ENCODE measurements at places on chromosomes 7 and 10.

- DNase-seq: no peak
Observed at GRCh38 chr7:17589671-17590070, 291.2 kb downstream of the AHR start.

DNA sequence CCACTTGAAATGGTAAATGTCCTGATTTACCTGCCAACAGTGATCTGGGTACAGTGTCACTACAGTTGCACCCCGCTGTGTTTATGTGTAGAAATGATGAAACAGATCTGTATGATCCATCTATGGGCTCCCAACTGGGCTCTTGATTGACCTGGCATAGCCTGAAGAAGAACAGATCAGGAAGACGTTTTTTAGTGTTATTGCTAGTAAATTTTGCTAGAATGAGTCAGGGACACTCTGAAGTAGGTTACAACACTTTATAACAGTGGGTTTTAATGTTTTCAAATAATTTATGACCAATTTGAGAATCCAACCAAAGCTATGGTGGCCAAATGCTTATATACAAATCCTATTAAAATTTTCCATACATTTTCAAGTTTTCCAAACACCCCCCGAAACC, 110.3 kb downstream of the DKK1 start:
- no peak for DNase-seq

- no peak for DNase-seq
Observed at GRCh38 chr10:91354166-91355075, 55.7 kb upstream of the HECTD2 start.

GRCh38 chr10:88113232-88113631, 249.8 kb downstream of the PTEN start:
- DNase-seq: no peak

DNA sequence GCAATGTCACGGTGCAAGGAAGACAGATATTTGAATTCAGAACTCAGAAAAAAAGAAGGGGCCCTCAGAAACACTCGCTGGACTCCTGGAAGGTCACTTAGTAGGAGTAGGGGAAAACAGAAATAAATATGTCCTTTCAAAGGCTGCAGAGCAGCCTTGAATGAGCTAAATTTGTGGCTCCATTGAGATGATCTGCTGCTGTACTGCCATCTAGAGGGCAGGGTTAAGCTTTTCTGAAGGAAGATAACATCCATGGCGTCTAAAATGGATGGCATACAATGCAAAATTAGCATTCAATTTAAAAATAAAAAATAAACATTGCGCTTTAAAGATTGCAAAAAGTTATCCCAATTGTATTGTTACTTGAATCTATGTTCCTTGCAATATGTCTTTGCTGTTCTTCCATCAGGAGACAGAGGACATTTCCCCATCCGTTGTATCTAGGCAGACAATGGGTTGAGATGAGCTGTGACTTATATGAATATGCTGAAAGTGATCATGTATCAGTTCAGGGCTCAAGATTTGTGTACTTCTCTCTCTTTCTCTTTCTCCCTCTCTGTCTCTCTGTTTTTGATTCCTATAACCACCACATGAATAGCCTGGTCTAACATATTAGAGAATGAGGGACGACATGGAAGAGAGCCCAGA, 642.2 kb downstream of the SH2D4B start:
- DNase-seq: no peak

DNA sequence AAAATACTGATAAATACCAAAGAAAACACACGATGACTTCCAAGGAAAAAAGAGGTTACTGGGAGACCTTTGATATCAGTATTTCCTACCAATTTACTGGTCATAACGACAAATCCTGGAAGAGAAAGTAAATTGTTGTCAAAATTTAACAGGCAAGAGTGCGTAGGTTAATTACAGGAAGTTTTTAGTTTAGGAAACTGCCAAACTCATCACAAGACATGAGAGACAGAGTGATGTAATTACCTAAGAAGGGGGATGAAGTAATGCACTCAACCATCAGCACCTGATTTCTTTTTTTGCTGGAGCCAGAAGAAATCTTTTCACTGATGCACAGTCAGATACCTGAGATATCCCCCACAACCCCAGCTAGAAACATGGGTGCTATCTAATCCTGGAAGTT, 16.8 kb downstream of the MACC1 start:
- no peak for DNase-seq

DNA sequence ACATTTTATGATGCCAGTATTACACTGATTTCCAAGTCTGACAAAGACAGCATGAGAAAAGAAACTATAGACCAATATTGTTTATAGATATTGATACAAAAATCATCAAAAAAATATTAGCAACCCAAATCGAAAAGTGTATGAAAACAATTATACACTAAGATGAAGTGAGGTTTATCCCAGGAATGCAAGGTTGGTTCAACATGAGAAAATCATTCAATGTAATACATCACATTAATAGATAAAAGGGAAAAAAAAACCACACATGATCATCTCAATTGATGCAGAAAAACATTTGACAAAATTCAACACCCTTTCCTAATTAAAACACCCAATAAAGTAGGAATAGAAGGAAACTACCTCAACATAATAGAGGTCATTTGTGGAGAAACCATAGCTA, 153.9 kb downstream of the DNAJC1 start:
- no peak for DNase-seq

DNA sequence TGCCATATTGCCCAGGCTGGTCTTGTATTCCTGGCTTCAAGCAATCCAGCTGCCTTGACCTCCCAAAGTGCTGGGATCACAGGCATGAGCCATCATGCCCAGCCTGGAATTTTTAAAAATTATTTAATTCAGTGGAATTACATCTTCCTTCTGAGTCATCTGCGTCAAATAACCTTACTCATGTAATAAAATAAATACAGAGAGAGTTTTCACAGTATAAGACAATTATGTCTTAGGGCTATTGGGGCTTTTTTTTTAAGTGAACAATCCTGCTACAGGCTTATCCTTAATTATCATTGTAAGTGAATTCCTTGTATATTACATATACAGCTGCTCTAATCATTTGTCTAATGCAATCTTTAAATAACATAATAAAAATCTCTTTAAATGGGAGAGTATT, 108.3 kb downstream of the MAPK8 start:
- DNase-seq: no peak

- no peak for DNase-seq
Observed at GRCh38 chr10:23517155-23517554, 78.3 kb downstream of the OTUD1 start.

- DNase-seq: no peak
Observed at GRCh38 chr7:90816511-90817142, 220.5 kb downstream of the CDK14 start.

DNA sequence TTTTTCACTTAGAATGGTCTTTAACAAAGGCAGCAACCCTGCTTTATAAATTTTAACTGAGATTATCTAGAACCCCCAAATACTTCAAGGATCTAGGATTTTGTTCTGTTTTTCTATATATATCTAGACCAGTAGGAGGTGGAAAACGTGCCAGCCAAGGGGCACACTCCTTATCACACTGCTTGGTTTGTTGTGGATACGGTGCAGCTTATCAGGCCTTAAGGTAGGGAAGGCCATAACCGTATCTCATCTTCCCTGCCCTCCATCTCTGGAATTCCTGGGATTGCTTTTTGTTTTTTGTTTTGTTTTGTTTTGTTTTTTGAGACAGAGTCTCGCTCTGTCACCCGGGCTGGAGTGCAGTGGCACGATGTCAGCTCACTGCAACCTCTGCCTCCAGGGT, 75.4 kb downstream of the MPLKIP start:
- DNase-seq: no peak

GRCh38 chr10:12724807-12725579, 276.5 kb downstream of the CCDC3 start:
- DNase-seq: no peak

DNA sequence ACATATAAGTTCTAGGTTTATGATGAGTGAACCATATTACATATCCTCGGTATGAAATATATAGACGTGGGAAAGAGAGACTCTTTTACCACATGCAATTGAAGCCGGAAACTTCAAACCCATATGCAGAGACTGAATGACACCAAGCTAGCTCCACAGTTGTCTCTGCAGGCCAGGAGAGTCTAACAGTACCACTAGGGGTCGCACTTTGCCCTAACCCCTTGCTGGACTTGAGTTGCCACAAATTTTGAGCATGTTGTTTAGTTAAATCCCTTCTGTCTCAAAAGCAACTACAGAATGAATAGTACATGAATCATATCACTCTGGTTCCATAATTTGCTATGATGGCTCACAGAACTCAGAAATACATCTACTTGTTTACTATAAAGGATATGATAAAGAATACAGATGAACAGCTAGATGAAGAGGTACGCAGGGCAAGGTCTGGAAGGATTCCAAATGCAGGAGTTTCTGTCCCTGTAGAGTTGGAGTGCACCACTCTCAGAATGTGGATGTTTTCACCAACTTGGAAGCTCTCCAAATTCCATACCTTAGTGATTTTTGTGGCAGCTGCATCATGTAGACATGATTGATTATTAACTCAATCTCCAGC, 112.4 kb upstream of the YAE1 start:
- DNase-seq: no peak

DNA sequence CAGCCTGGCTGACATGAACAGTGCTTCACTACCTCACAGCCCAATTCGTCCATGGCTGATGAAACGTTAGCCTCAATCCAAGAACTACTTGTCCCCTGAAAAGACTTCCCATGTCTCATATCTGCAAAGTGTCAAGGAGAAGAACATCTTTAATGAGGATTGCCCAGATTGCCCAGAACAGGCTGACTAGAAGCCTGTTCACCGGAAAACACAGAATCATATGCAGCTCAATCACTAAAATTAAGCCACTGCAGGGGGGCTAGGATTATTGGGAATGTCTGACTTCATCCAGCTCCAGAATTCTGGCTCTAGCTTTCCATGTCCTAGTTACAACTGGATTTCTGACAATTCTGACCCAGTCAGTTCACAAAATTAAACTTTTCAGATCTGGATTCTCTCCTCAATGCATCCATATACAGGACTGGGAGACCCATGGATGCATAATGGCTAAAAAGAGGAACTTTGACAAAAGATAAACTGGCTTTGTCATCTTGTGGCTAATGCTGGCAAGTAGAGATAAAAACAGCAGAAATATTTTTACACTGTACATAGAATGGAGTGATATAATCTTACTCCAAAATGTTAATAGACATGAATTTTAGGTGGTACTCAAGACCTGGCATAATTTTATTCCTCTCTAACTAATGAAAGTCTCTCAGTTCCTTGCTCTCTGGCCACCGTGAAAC, 467.0 kb upstream of the POT1 start:
- DNase-seq: no peak

DNA sequence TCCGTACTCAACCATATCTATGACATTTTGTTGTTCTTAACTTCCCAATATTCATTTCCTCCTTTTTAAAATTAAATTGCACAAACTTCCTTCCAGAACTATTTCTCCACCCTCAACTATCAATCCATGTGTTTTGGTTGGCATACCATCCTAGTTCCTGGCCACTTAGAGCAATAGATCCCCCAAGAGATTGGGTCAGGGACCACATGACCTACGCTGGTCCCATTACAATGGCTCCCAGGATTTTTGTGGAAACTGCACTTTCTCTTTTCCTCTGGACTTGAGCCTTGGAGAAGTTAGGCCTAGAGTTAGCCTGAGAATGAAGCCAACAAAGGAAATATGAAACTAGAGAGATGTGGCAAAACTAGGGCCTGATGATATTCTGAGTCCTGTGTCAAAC, 55.7 kb upstream of the CASD1 start:
- no peak for DNase-seq

DNA sequence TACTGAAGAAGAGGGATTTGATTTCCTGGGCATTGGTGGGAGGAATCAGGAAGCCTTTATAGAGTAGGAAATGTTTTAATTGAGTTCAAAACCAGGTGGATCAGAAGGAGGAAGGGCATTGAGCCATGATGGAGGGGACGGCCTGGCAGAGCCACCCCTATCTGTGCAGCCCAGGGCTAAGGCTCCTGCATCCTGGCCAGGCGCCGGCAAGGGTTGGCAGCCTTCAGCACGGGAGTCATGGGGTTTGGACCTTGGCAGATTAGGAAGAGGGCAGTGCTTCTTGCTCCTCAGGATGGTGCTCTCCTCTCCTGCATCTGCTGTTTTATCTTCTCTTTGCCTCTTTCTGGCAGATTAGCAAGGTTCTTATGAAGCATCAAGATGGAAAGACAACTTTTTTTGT, 12.5 kb downstream of the ZNF862 start:
- DNase-seq: no peak

GRCh38 chr7:140568021-140568813, 72.4 kb downstream of the DENND2A start:
- no peak for DNase-seq

DNA sequence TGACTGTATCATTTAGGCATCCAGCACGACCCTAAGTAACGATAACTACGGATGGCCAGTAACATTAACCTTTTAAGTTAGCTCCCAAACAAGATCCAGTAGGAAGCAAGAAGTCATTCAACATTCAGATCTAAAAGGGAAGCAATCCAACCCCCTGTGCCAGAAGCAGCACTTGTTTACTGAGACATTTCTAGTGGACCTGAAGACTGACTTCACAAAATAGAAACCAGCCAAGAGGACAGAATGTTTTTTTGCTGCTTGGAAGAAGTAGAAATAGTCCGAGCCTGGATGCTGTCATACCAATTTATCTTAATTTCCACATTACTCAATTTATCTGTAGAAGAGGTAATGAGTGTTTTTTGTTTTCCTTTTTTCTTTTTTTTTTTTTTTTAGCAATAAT, 88.0 kb upstream of the CTTNBP2 start:
- DNase-seq: no peak

DNA sequence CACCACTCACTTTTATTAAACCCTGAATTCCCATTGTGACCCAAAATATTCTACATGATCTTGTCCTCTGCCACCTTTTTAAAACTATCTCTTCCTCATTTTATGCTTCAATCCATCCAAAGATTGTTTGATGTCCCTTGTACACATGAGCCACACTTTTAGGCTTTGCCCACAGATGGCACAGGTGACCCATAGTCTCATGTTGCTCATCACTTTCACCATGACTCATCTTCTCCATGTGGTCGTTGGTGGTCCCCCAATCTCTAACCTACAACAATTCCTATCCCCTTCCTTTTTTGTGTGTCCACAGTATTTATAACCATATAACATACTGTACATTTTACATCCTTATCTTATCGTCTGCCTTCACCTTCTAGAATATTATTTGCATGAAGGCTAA, 271.5 kb upstream of the ZWINT start:
- DNase-seq: no peak

- DNase-seq: no peak
Observed at GRCh38 chr7:38438970-38439369, 165.5 kb upstream of the TARP start.
